ENCODE measurements at places on chromosomes 2 and 18.

- peak; percentile 94 for DNase-seq
These were observed 721 bp downstream of the ADAM17 start for GRCh38 chr2:9554921-9555296.

- DNase-seq = peak; percentile 34
These were observed 837 bp upstream of the ACSL3 start for GRCh38 chr2:222859786-222860612.

- DNase-seq = no peak
These were observed 18.8 kb downstream of the AGAP1 start for GRCh38 chr2:235512699-235513053.

DNA sequence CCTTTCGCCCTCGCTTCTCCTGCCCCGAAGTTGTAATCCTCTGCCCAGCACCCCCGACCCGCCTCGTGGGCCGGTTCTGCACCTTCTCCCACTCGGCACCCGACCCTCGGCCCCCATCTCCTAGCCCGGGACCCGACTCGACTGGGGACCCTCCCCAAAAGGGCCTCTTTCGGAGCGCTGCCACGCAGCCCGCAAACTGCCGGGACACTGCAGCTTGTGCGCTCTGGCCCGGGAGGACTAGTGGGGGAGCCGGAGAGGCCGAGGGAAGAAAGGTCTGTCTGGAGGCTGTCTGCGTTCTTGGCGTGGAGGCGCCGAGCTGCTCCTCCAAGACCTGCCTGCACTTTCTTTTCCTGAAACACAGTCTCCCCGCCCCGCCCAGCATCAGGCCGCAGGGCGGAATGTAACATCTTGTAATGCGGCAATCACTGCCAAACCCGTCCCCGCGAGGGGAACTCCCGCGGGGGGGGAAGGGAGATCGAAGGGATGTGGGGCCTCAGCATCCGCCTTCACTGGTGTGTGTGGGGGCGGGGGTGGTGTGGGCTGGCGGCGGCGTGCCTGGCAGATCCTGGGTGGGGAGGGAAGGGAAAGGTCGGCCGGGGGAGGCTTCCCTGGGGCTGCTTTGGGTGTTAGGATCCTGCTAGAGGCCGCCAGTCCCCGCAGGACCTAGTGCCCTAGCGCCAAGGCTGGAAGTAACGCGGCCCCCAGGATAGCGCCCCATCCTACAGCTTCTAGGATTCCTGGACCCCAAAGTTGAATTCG is 7.4 kb downstream of the DLX2 start:
- peak; percentile 75 for DNase-seq

GRCh38 chr2:120539937-120540718 is 194.2 kb downstream of the INHBB start:
- DNase-seq = no peak

- DNase-seq = no peak
These were observed 154.0 kb downstream of the DYSF start for GRCh38 chr2:71607151-71607889.

DNA sequence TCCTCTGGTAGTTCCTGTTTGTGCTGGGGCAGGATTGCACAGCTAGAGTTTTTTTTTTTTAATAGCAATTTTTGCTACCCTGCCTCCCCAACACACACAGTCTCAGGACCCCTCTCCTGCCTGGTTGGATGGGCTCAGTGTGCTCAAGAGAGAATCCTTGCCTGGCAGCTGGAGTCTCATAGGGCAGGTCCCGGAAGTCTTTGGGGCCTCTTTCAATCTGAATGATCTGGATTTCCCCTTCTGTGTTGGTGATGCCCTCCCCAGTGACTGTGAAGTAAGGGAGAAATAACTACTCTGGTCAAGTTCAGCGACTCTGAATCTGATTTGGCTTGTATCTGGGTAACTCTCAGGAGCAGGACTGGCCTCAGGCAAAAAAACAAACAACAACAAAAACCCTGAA is 220.6 kb upstream of the LRRTM1 start:
- DNase-seq = no peak

DNA sequence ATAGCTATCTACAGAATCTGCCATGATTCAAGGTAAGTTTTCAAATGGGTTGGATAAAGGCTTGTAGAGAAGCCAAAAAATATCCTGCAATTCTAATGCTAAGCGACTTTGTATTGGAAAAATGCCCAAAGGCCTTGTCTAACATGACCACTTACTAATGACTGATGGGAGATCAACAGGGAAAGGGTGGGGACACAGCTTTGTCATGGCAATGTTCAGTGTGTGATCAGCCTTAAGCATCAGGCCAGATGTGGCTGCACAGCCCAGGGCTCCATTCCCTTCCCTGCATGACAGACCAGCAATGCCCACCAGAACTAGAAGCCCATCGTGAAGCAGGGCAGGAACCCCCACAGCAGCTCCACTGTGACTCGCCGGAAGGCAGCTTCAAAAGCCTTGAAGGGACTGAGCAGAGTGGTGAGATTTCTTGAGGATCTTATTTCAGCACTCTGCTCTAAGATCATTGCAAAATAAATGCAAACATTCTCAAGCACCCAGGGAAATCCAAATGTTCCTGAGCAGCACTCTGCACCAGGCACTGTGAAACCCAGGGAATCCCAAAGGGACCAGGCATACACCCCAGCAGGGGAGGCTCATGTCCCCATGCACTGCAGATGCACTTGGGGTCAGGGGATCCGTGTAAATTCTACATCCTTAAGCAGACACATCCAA is 517.9 kb upstream of the SMIM21 start:
- no peak for DNase-seq

- no peak for DNase-seq
These were observed 12.6 kb upstream of the TMEM37 start for GRCh38 chr2:119419065-119419464.

GRCh38 chr2:233092432-233093165 is 32.5 kb downstream of the INPP5D start:
- peak; percentile 72 for DNase-seq

GRCh38 chr2:235848055-235848454 is 320.1 kb downstream of the GBX2 start:
- DNase-seq = no peak

- no peak for DNase-seq
These were observed 17.9 kb downstream of the DAW1 start for GRCh38 chr2:227889336-227889735.

DNA sequence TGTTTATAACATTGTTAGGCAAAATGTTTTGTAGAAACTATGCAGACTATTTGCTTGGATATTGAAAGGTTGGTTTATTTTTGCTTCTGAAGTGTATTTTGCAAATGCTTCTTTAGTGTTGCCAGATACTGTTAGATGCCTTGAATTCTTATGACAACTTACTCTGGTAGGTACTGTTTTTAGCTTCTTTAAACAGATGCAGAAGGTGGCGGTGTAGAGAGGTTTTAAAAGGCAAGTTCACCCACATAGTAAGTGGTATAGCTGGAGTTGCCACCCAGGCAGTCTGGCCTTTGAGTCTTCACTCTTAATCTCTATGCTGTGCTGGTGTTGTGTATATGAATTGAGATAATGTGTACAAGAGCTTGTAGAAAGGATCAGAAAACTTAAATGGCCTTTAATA is 3.6 kb downstream of the PCYOX1 start:
- no peak for DNase-seq

DNA sequence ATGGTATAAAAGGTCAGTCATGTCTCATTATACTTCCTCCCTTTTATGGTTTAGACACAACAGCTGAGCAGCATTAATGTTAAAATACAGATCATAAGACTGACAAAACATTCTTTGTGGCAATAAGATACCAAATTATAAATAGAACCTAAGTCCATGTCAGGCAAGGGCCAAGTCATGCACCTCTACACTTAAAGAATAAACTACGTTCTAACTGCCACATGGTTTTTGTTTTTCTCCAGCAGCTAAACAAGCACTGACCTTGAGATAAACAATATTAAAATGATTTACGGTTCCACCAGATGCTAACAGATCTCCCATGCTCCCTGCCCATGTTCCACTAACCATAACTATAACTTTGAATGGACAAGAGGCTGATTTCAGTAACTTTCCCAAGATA is 368.6 kb upstream of the TFPI start:
- no peak for DNase-seq

DNA sequence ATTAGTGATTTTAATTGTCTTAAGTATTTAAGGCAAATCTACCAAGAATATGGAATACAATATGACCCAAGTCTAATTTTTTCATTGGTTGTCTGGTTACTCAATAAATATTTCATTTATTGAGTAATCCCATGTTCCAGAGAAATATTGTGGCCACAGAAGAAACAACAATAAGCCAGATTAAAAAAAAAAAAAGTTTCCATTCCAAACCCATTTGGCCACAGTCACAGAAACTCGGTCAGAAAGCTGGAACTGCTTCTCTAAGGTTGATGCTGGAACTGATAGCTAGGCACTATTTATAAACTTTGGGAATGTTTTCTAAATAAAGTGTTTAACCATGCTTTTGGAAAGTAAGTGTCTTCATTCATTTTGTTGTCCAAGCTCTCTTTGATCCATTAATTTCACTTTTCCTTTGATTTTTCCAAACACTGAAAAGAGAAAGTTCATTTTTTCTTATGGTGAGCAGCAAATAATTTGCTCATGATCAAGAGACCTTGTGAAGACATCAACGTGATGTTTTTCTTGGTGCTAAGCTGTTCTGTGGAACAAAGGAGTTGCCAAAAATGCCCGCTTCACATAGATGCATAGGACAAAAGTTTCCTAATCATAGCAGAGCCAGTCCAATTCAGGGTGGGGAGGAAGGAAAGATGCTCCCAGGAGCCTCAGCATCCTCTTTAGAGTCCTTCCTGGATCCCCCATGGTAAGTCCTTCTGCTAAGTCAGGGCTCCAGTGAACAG is 72.1 kb upstream of the CCBE1 start:
- DNase-seq = no peak

- no peak for DNase-seq
These were observed 55.5 kb upstream of the RAB6D start for GRCh38 chr2:131419441-131419840.

GRCh38 chr2:188319838-188320237 is 28.2 kb downstream of the GULP1 start:
- no peak for DNase-seq

- no peak for DNase-seq
These were observed 78.1 kb downstream of the ZNF516 start for GRCh38 chr18:76416911-76417310.

DNA sequence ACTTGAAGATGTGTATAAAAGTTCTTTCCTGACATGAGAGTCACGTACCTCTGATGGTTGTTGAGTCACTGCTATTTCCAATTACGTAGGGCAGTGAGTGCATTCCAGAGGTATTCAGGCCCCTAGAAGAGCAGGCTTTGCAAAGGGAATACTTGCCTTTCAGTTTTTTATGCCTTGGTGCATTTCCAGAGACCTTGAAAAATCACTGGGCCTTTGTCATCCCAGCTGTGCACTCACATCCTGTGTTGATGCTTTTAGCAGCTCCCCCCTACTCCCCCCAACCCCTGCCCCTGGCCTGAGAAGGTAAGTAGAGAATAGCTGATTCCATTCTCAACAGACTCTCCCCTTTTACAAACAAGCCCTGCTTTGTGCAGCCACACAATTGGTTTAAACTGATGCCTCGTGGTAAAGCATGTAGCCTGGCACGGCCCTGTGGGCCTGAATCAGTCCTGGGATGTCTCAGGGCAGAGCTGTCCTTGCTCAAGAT is 174.2 kb downstream of the PRPF40A start:
- DNase-seq = no peak

- DNase-seq = no peak
These were observed 8.2 kb upstream of the CCDC195 start for GRCh38 chr2:224724331-224724730.

GRCh38 chr2:210768329-210768910 is 212.0 kb downstream of the CPS1 start:
- no peak for DNase-seq

- no peak for DNase-seq
These were observed 167.2 kb downstream of the FBXO15 start for GRCh38 chr18:73980289-73980979.

GRCh38 chr2:196449083-196449482 is 190.4 kb upstream of the CCDC150 start:
- no peak for DNase-seq

DNA sequence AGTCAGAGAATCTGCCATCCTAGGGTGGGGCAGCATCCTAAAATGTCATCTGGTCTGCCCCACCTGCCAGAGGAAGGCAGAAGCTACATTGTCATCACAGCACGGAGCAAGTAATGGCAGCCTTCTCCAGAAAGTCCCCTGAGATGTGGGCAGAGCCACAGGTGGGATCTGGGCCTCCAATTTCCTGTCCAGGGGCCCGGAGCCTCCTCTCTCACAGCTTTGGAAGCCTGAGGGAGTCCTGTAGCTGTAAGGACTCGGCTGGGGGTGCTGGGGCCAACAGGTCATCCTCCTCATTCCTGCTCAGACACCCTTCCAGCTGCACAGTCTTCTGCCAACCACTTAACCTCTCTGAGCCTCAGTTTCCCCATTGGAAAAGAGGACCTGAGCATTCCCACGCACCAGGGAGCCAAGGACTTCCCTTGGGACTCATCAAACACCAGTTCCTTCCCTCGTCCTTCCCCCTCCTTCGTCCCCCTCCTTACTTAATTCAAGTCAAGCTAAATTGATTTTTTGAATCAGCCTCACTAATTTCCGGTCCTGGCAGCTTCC is 48.6 kb upstream of the ID2 start:
- DNase-seq = no peak
